Activated naive CD8-positive, alpha-beta T cell treated with anti-CD3 and anti-CD28 coated beads, Interleukin-2, amount 10 ng/mL, durations not matched to agents 7 days and 5 days (primary cell): ENCODE measurements at places on chromosomes 13 and 19.

DNA sequence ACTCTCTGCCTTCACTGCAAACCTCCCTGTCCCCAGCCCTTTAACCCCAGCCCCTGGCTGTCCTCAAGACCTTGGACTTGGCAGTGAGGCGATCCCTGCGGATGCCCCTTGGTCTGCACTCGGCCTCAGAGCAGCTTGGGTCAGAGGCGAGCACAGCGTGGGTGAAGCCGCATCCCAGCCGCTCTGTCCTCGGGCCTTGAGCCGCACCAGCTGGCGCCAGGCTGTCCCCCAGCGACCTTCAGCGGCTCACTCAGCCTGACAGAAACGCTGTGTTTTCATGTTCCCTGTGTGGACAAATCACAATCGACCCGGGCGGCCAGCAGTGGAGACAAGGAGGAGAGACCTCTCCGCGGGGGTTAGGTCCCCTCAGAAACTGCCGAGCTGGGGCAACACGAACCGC is 52.0 kb downstream of the GNG7 start:
- no peak for DNase-seq

DNA sequence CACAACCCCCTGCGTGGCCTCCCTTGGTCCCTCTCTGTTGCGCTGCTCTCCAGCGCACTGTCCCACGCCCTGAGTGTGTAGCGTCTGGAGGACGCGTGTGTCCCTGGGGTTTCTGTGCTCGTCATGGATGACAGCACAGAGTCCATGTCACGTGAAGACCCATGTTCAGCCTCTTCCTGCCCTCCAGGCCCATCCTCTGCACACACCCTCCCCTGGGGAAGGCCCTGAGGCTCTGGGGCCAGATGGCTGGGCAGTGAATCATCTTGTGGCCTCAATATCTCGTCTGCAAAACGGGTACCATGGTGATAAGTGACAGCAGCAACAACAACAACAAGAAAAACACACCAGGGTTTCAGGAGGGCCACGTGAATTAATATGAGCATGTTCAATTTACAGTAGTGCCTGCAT is 71.5 kb upstream of the ARHGEF7 start:
- DNase-seq: no peak

DNA sequence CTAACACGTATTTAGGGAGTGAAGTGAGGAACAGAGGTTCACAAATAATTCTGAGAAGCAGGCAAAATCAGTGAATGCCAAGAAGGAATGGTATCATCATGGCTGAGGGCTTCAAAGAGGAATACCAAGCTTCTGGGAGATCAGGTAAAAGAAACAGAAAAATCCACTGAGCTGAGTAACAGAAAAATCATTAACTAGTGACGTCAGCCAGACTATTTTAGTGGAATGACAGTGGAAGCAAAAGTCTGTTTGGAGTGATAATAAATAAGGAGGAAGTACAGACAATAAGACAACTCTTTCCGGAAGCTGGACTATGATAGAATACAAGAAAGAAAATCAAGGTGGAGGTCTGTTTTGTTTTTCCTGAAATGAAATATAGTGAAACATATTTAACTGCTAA is 83.5 kb downstream of the SACS start:
- no peak for DNase-seq

DNA sequence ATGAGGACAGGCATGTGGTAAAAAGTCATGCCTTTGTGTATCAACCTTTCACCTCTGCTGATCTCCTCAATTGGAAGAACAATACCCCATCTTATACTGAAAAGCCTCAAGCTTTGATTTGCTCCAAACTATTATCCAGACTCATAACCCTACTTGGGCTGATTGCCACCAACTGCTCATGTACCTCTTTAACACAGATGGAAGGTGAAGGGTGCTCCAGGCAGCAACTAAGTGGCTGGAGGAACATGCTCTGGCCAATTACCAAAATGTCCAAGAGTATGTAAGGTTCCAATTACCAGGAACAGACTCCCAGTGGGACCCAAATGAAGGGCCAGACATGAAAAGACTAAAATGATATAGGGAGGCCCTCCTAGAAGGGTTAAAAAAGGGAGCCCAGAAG is 78.3 kb downstream of the ZNF486 start:
- DNase-seq: no peak

DNA sequence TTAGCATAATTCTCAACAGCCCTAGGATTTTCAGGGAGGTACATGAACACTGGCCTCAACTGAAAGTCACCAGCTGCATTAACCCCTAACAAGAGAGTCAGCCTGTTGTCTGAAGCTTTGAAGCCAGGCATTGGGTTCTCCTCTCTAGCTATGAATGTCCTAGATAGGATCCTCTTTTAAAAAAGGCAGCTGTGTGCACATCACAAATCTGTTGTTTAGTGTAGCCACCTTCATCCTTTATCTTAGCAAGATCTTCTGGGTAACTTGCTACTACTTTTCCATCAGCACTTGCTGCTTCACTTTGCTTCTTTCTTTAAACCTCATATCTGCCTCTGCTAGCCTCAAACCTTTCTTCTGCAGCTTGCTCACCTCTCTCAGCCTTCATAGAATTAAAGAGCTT is 1692.1 kb downstream of the EFNB2 start:
- DNase-seq: no peak

DNA sequence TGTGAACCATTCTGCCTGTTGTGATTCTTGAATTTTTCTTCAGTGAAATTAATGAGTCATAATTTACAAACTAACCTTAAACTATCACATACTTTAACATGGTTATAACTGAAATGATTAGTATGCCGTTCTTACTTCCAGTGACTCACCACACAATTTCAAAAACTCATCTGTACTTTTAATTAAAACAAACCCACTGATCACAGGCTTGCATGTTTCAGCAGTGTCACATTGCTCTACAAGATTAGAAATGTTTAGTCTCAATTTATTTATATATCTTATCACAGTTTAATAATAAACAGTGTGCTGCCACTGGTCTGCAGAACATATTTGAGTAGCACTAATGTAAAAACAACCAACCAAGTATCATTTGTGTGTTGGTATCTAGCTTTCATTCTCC is 2227.9 kb upstream of the PCDH20 start:
- DNase-seq: no peak
